ENCODE measurements at places on chromosomes 5 and 9.
A peak's percentile ranks its signal among the peaks of the same experiment; 100 is the strongest.

- H3K4me1 ChIP-seq = peaks cover 20% of the 10 kb centered on the region
- H3K4me3 ChIP-seq = no peak overlapping the region
- no peak overlapping the region for H3K27ac ChIP-seq
- peaks cover 4% of the 10 kb centered on the region for H3K36me3 ChIP-seq
- DNase-seq = no peak
Measured at GRCh38 chr5:111737716-111738115, 19.3 kb downstream of the NREP start.

DNA sequence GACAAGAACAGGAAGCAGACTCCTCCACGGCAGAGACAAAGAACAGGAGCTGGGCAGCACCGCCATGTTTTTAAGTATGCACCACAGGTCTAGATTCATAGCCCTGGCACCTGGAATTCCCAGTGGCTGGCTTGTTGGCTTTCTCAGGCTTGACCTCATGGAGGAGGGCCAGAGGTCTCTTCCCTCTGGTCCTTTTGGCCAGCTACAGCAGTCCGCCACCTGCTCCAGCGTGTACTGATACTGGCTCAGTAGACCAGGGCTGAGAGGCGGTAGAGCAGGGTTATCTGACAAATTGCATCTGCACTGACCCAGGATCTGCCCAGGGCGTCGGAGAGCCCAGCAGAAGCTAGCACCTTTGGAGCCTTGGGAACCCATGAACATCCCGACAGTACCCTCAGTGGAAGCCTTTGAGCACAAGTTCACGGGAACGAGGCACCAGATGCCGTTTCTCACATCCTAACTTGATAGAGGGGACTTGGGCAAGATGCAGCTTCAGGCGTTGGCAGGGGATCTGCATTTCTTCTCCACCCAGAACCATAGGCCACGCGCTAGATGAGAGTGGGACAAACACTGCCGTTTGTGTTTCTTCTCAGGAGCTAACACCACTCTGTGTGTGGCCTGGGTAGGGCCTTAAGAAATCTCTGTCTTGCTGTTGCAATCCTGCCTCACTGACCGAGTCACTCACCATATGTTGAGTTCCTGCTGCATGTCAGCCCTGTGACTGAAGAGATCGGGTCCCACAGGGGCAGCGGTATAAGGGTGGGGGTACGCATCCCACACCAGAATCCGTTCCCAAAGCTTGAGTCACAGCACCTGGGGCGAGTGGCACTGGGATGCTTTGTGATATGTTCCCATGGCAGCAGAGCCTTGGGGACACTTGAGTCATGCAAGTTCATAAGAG, 90.3 kb upstream of the OTULINL start:
- no peaks in the 10 kb centered on the region for H3K4me1 ChIP-seq
- no peak overlapping the region for H3K27ac ChIP-seq
- H3K27me3 ChIP-seq = no peaks in the 10 kb centered on the region
- peaks cover 4% of the 10 kb centered on the region for H3K36me3 ChIP-seq

- H3K27me3 ChIP-seq = no peaks in the 10 kb centered on the region
- no peaks in the 10 kb centered on the region for H3K36me3 ChIP-seq
- H3K4me3 ChIP-seq = no peak overlapping the region
- no peak for DNase-seq
- no peak overlapping the region for H3K27ac ChIP-seq
Measured at GRCh38 chr5:8239646-8240045, 370.7 kb downstream of the MTRR start.

DNA sequence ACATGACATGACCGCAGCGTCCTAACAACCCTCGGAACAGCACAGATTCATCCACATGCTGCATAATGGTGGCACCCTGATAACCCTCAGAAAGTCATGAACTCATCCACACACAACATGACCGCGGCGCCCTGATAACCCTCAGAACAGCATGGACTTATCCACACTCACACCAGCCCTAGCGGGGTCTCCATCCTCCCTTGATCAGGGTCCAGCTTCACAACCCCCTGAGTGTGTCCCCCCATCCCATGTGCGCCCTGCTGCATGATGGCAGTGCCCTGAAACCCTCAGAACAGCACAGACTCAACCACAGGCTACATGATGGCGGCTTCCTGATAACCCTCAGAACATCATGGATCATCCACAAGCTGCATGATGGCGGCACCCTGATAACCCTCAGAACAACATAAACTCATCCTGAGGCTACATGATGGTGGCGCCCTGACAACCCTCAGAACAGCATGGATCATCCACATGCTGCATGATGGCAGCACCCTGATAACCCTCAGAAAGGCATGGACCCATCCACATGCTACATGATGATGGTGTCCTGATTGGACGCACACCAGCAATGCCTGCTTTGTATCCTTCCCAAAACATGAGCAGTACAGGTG, 28.3 kb downstream of the SLC6A3 start:
- no peak overlapping the region for H3K4me3 ChIP-seq
- no peaks in the 10 kb centered on the region for H3K36me3 ChIP-seq
- DNase-seq = no peak
- H3K27me3 ChIP-seq = no peaks in the 10 kb centered on the region
- no peak overlapping the region for H3K27ac ChIP-seq

DNA sequence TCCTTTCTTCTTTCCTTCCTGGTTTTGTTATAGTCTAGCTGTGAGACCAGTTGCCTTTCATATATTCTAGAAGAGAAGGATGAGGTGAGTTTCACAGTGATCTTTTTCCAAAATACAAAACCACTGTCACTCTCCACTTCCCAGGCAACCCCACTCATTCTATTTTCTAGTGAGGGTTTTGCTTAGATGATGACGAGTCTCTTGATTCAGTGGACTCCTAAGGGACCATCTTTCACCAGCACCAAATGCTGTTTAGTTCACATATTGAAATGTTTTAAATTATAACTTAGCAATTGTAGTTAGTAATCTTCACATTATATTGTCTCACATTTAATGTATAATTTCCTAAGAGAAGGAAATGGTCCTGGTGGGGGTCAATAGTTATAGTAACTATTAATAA, 25.2 kb downstream of the PIK3R1 start:
- H3K27ac ChIP-seq = no peak overlapping the region
- H3K4me1 ChIP-seq = peaks cover 11% of the 10 kb centered on the region
- H3K27me3 ChIP-seq = no peaks in the 10 kb centered on the region
- DNase-seq = no peak
- H3K4me3 ChIP-seq = no peak overlapping the region
- H3K36me3 ChIP-seq = no peaks in the 10 kb centered on the region

DNA sequence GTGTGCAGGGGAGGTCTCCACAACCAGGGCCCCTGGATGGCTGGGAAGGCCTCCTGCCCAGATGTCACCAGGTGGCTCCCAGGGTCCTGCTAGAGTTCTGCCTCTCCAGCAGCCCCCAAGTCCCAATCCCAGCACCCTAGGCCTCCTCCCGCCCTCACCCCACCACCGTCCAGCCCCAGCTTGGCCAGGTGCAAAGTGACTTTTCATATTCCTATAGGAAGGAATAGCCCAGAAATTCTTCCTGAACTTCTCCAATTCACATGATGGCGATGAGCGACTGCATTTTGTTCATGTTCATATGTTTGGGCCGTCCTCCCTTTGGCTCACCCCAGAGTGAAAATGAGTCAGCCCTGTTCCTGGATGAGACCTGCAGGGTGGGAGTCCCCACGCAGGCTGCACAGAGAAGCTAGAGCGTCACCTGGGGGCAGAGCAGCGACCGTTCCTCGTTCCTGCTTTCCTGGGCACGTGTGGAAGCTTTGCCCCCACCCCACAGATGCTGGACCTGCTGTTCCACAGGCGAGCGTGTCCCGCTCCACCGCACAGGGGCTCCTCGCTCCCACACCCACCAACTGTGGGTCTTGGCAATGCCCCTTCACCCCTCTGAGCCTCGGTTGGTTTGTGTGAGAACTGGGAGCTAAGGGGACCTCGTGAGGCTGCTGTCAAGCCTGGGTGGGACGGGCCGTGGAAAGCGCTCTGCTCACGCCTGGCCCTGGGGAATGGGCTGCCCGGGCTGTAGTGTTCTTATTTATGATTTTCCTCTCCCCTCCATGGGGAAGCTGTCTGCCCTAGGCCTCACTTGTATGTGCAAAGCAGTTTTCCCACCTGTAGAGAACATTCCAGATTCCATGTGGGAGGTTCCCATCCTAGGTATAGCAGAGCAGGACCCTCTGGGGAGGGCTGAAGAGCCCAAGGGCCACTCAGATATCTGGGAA, 6.9 kb downstream of the MRPS2 start:
- no peak overlapping the region for H3K27ac ChIP-seq
- H3K27me3 ChIP-seq = no peaks in the 10 kb centered on the region
- no peak overlapping the region for H3K4me3 ChIP-seq
- peak; percentile 65 for DNase-seq

DNA sequence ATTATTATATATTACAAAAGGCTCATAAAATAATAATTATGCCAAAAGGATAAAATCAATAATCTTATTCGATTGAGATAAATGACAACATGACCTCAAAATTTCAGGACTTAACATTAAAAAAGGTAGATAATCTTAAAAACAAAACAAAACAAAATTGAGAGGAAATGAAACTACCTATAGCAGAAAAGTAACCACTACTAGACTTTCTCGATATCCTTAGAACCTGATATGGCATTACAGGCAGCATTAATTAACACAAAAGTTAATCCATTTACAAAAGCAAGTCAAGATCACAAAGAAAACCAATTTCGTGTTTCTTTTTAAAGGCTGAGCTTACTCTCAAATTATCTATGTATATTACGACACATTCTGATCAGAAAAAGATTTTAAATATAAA, 29.9 kb downstream of the TMEM161B start:
- H3K4me3 ChIP-seq = no peak overlapping the region
- no peaks in the 10 kb centered on the region for H3K4me1 ChIP-seq
- DNase-seq = no peak
- no peaks in the 10 kb centered on the region for H3K27me3 ChIP-seq

- H3K27me3 ChIP-seq = no peaks in the 10 kb centered on the region
- H3K36me3 ChIP-seq = no peaks in the 10 kb centered on the region
- no peaks in the 10 kb centered on the region for H3K4me1 ChIP-seq
- H3K27ac ChIP-seq = no peak overlapping the region
Measured at GRCh38 chr5:91607675-91608074, 224.6 kb upstream of the ARRDC3 start.

DNA sequence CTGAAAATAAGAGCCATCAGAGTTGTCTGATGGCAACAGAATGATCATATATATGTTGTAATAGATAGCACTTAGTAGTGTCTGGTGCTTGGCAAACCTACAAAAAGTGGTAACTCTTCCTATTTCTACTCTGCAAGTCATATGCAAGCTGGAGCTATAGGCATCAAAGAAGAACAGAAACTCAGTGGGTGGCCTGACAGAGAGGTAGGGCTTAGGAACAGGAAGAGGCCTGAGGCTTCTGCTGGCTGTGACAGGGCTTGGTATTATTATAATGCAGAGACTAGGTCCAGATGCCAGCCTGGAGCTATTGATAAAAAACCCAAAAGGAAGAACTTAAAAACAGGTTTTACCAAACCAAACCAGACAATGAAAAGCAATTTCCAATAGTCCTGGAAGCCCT, 4.4 kb upstream of the DIAPH1 start:
- H3K4me3 ChIP-seq = no peak overlapping the region
- no peaks in the 10 kb centered on the region for H3K4me1 ChIP-seq
- no peak for DNase-seq
- H3K27me3 ChIP-seq = no peaks in the 10 kb centered on the region

DNA sequence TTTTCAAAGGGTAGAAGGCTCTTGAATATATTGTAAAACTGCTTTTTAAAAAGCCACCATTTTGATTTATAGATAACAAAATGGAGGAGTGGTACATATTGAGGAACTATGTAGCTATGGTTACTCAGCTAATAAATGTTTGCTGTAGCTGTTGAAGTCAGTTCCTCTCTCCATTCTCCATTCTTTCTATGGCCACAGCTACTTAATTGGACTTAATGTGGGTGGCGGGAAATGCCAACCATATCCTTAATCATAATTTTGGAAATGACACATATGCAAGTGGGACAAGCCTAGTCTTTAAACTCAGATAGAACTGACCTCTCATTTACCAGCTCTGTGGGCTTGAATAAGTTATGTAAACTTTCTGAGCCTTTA, 10.6 kb downstream of the CDKN2A start:
- no peak for DNase-seq
- peaks cover 55% of the 10 kb centered on the region for H3K27me3 ChIP-seq
- H3K27ac ChIP-seq = no peak overlapping the region
- no peaks in the 10 kb centered on the region for H3K4me1 ChIP-seq
- H3K36me3 ChIP-seq = no peaks in the 10 kb centered on the region
- H3K4me3 ChIP-seq = no peak overlapping the region

- no peaks in the 10 kb centered on the region for H3K36me3 ChIP-seq
- no peak overlapping the region for H3K27ac ChIP-seq
- H3K27me3 ChIP-seq = no peaks in the 10 kb centered on the region
- no peaks in the 10 kb centered on the region for H3K4me1 ChIP-seq
Measured at GRCh38 chr5:176830995-176831423, 20.6 kb downstream of the UNC5A start.

- H3K36me3 ChIP-seq = no peaks in the 10 kb centered on the region
- no peak for DNase-seq
- peak overlapping the region; percentile 56 for H3K27ac ChIP-seq
- H3K4me3 ChIP-seq = no peak overlapping the region
Measured at GRCh38 chr9:113906411-113907110, 30.5 kb downstream of the ZNF618 start.

- H3K4me3 ChIP-seq = no peak overlapping the region
- H3K4me1 ChIP-seq = no peaks in the 10 kb centered on the region
- H3K36me3 ChIP-seq = no peaks in the 10 kb centered on the region
- H3K27me3 ChIP-seq = no peaks in the 10 kb centered on the region
Measured at GRCh38 chr9:928363-929042, 48.0 kb upstream of the DMRT3 start.

- no peak overlapping the region for H3K4me3 ChIP-seq
- H3K36me3 ChIP-seq = no peaks in the 10 kb centered on the region
- H3K27ac ChIP-seq = no peak overlapping the region
Measured at GRCh38 chr5:146816775-146817387, 61.7 kb downstream of the PPP2R2B start.

- peaks cover 6% of the 10 kb centered on the region for H3K36me3 ChIP-seq
- H3K4me3 ChIP-seq = peak overlapping the region; percentile 62
- H3K27me3 ChIP-seq = no peaks in the 10 kb centered on the region
- DNase-seq = peak; percentile 77
Measured at GRCh38 chr5:179805529-179806249, 977 bp downstream of the MGAT4B start.

DNA sequence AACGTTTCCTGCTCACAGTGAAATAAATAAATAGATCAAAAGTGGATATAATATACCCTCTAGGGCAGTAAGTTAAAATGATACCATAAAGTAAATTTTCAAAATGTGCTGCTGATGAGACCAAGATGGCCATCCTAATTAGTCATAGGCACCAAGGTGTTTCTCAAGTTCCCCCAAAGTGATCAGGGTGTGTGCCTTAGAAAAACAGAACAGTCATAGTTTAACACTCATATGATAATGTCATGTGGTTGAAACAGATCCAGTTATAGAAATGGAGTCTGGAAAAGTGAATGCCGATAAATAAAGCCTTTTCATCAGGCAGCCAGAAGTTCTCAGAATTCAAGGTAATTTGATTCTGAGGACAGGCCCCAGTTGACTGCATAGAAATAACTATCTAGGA, 161.5 kb upstream of the CDKN2B start:
- no peaks in the 10 kb centered on the region for H3K27me3 ChIP-seq
- no peak overlapping the region for H3K27ac ChIP-seq
- H3K4me1 ChIP-seq = no peaks in the 10 kb centered on the region

GRCh38 chr5:88428633-88429032, 160.0 kb upstream of the TMEM161B start:
- H3K27ac ChIP-seq = no peak overlapping the region
- H3K36me3 ChIP-seq = no peaks in the 10 kb centered on the region
- DNase-seq = no peak
- H3K4me1 ChIP-seq = no peaks in the 10 kb centered on the region

Measured in kidney (tissue), 22 donors.